SJSA1 (cell line): ENCODE measurements at places on chromosomes 12 and 14.
A peak's percentile ranks its signal among the peaks of the same experiment; 100 is the strongest.

GRCh38 chr12:45244561-45245343 is 28.9 kb downstream of the ANO6 start:
- peaks cover 34% of the 10 kb centered on the region for H3K4me1 ChIP-seq
- H3K27ac ChIP-seq = peak overlapping the region; percentile 79
- no peaks in the 10 kb centered on the region for H3K27me3 ChIP-seq
- no peaks in the 10 kb centered on the region; the same call in 1 of the 2 replicates for H3K36me3 ChIP-seq

- no peak for DNase-seq
- no peaks in the 10 kb centered on the region for H3K27me3 ChIP-seq
- H3K36me3 ChIP-seq = no peaks in the 10 kb centered on the region
- H3K4me1 ChIP-seq = no peaks in the 10 kb centered on the region
Observed at GRCh38 chr12:112898380-112898779, 8.4 kb upstream of the OAS1 start.

- no peaks in the 10 kb centered on the region; the same call in 1 of the 2 replicates for H3K4me1 ChIP-seq
- H3K36me3 ChIP-seq = no peaks in the 10 kb centered on the region
- no peak for DNase-seq
- no peaks in the 10 kb centered on the region for H3K27me3 ChIP-seq
- H3K4me3 ChIP-seq = no peak overlapping the region
Observed at GRCh38 chr14:95360828-95361227, 41.1 kb upstream of the CLMN start.

DNA sequence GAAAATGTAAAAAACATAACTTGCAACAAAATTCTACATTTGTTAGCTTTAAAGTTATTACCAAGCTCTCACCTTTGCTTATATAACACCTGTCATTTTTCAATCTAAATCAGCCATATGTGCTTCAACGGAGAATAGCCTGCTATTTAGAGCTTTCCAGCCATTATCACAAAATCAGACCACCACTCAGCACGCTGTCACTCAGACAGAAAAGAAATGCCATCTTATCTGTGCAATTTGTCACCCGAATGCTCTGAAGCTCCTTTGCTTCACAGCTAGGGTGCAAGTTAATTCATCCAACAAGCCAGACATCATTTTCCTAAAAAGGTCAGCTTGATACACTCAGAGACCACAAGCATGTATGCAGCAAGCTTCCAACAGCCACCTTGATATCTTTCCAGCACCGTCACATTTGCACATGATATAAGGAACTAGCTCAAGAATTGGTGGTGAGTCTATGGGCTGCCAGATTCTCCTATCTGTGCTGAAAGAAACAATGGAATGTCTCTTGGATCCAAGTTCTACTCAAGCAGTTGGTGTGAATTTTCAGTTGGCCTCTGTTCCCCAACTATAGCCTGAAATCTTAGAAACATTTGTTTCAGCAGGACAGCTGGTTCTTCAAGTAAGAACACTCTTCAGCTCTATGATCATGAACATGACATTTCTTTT is 20.0 kb upstream of the IFNG-AS1 start:
- H3K36me3 ChIP-seq = no peaks in the 10 kb centered on the region
- H3K4me3 ChIP-seq = no peak overlapping the region
- no peaks in the 10 kb centered on the region for H3K4me1 ChIP-seq
- DNase-seq = no peak
- H3K27me3 ChIP-seq = no peaks in the 10 kb centered on the region

DNA sequence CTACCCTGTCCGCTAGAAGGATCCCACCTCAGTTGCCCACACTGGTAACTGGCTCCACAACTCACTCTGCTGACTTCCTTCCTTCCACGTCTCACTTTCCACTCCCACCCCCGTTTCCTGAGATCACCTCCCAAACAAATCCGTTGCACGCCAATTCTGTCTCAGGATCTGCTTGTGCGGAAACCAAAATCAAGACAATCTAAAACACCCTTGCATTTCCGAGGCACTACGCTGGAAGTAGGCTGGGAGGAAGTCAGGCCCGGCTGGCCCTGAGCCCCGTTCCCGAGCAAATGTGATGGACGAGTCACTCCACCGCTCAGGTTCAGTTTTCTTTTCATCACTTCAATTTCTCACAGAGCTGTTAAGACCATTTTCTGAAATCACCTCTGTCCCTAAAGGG is 23.1 kb downstream of the ABCB9 start:
- no peak overlapping the region for H3K4me3 ChIP-seq
- H3K27me3 ChIP-seq = no peaks in the 10 kb centered on the region
- no peak for DNase-seq
- H3K36me3 ChIP-seq = peaks cover 5% of the 10 kb centered on the region

- no peaks in the 10 kb centered on the region for H3K36me3 ChIP-seq
- no peak overlapping the region for H3K27ac ChIP-seq
- peak; percentile 4 for DNase-seq
- H3K4me1 ChIP-seq = no peaks in the 10 kb centered on the region
- H3K27me3 ChIP-seq = no peaks in the 10 kb centered on the region
Observed at GRCh38 chr14:41749429-41749828, 142.8 kb downstream of the LRFN5 start.

DNA sequence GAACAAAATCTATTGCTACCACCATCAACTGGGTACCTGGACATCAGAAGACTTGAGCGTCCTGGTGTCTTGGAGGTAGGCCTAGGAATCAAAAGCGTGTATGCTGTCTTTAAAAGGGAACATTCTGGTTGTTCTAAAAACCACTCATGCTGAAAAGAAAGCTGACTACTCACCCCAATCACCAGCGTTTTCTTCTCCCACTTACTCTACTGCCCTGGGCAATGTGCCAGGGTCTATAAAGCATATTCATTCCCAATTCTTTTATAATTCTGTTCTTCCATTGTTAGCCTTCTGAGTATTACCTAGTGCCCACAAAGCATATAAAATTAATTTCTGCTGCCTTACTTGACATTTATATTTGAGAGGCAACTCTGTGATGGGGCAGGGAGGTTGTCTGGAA is 133.4 kb downstream of the KCNA5 start:
- no peak overlapping the region for H3K27ac ChIP-seq
- H3K4me3 ChIP-seq = no peak overlapping the region
- H3K27me3 ChIP-seq = no peaks in the 10 kb centered on the region
- no peaks in the 10 kb centered on the region for H3K36me3 ChIP-seq
- H3K4me1 ChIP-seq = peaks cover 20% of the 10 kb centered on the region

GRCh38 chr14:105043641-105044040 is 21.6 kb downstream of the GPR132 start:
- H3K27me3 ChIP-seq = no peaks in the 10 kb centered on the region
- H3K4me1 ChIP-seq = no peaks in the 10 kb centered on the region
- no peak for DNase-seq

- peaks cover 8% of the 10 kb centered on the region for H3K4me1 ChIP-seq
- no peaks in the 10 kb centered on the region for H3K36me3 ChIP-seq
- no peak for DNase-seq
- peaks cover 26% of the 10 kb centered on the region for H3K27me3 ChIP-seq
- no peak overlapping the region for H3K4me3 ChIP-seq
Observed at GRCh38 chr14:23571701-23572523, 4.3 kb upstream of the AP1G2 start.

DNA sequence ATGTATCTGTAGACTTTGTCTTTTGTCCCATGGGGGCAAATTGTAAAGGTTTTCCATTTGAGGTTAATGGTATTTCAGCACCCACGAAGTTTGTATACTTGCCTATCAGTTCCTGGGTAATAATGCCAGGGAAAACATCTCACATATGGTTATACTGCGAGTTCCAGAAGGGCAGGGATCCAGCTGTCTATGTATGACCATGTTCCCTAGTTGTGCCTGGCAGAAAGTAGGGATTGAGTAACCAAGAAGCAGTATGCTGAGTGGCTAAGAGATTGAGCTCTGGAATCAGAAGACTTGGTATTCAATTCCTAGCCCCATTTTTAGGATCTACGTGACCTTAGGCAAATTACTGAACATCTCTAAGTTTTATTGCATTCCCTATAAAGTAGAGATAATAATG is 173.2 kb upstream of the PWP1 start:
- H3K27ac ChIP-seq = no peak overlapping the region
- no peak overlapping the region for H3K4me3 ChIP-seq
- H3K27me3 ChIP-seq = no peaks in the 10 kb centered on the region; the same call in 1 of the 2 replicates
- peaks cover 12% of the 10 kb centered on the region for H3K4me1 ChIP-seq

GRCh38 chr12:118751355-118751754 is 230.0 kb upstream of the SRRM4 start:
- H3K27me3 ChIP-seq = peaks cover 46% of the 10 kb centered on the region
- no peaks in the 10 kb centered on the region for H3K4me1 ChIP-seq
- no peak overlapping the region for H3K27ac ChIP-seq
- no peak overlapping the region for H3K4me3 ChIP-seq
- DNase-seq = peak; percentile 63

DNA sequence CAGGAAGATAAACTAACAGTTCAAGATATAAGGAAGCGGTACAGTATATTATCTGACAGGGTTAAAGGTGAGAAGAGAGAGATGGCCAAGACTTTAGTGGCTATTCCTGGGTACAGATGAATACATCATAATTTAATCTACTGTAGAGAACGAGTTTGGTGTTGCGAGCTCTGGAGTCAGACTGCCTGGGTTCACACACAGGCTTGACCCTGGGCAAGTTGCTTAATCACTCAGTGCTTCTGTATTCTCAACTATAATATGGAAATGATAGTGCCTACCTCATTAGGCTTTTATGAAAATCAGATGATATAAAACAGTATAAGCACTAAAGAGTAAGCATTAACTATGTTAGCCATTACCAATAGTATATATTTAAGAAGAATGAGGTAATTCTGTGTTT is 3.5 kb downstream of the PPM1H start:
- H3K4me1 ChIP-seq = peaks cover 20% of the 10 kb centered on the region
- no peaks in the 10 kb centered on the region for H3K27me3 ChIP-seq
- H3K4me3 ChIP-seq = no peak overlapping the region
- no peak overlapping the region for H3K27ac ChIP-seq
- no peaks in the 10 kb centered on the region for H3K36me3 ChIP-seq

- H3K27ac ChIP-seq = no peak overlapping the region
- no peak overlapping the region for H3K4me3 ChIP-seq
- H3K4me1 ChIP-seq = no peaks in the 10 kb centered on the region
- H3K36me3 ChIP-seq = no peaks in the 10 kb centered on the region
- H3K27me3 ChIP-seq = no peaks in the 10 kb centered on the region
- DNase-seq = no peak
Observed at GRCh38 chr14:91669867-91670266, 62.0 kb downstream of the CATSPERB start.

- H3K27ac ChIP-seq = no peak overlapping the region
- H3K4me1 ChIP-seq = peaks cover 7% of the 10 kb centered on the region
- H3K4me3 ChIP-seq = no peak overlapping the region
- DNase-seq = no peak
Observed at GRCh38 chr14:59236195-59236594, 47.7 kb downstream of the DAAM1 start.

DNA sequence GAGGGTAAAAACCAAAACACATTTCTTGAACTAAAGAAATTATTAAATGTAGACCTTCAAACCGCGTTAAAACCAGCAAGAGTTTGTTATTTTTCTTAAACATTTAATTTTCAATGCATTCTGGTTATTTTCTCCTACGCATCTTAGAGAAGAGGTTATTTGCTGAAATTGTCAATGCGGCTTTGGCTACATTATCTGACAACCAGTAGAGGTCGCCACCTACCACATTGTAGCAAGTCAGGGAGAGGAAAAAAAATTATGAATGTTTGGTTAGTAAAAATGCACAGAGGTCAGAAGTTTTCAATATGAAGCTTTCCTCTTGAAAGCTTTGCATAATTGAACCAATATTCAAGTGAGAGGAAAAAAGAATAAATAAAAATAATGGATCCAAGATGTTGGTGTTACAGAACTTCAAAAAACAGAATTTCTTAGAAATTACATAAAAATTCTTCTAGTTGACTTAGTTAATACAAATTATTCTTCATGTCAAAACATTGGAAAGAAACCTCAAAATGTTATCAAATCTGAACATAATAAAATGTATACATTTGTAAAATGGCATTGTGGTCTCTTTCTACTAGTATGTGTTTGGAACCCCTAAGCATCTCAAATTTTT is 159.4 kb upstream of the TMTC2 start:
- H3K4me1 ChIP-seq = no peaks in the 10 kb centered on the region
- no peaks in the 10 kb centered on the region for H3K36me3 ChIP-seq
- no peak overlapping the region for H3K4me3 ChIP-seq
- H3K27ac ChIP-seq = no peak overlapping the region
- no peak for DNase-seq

GRCh38 chr12:23911574-23911973 is 37.9 kb downstream of the SOX5 start:
- no peak overlapping the region for H3K27ac ChIP-seq
- H3K27me3 ChIP-seq = no peaks in the 10 kb centered on the region
- DNase-seq = no peak

GRCh38 chr14:62144863-62145262 is 382.6 kb downstream of the SNAPC1 start:
- no peaks in the 10 kb centered on the region for H3K4me1 ChIP-seq
- no peaks in the 10 kb centered on the region for H3K27me3 ChIP-seq
- no peak overlapping the region for H3K4me3 ChIP-seq
- no peaks in the 10 kb centered on the region for H3K36me3 ChIP-seq
- no peak overlapping the region for H3K27ac ChIP-seq

- no peaks in the 10 kb centered on the region for H3K27me3 ChIP-seq
- H3K27ac ChIP-seq = no peak overlapping the region
- no peak for DNase-seq
- no peaks in the 10 kb centered on the region for H3K4me1 ChIP-seq
- no peaks in the 10 kb centered on the region for H3K36me3 ChIP-seq
- H3K4me3 ChIP-seq = no peak overlapping the region
Observed at GRCh38 chr12:70721656-70722357, 84.6 kb upstream of the PTPRB start.

DNA sequence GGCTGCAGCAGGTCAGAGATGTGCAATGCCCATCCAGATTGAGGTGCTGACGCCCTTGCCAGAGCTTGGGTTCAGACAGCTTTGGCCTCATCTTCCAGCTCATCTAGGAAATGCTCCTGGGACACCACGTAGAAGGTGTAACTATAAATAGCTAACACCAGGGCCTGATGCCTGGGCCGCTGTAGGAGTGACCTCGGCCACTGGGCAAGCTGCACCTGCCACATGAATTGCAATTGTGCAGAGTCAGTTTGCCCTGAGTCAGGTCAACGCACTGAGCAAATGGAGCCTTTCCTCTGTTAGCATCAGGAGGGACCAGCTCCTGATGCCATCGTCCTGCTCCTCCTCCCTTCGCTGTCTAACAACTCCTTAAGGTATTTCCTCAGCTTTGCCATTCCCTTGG is 17.4 kb upstream of the DNM1L start:
- no peak overlapping the region for H3K27ac ChIP-seq
- H3K27me3 ChIP-seq = no peaks in the 10 kb centered on the region
- peaks cover 3% of the 10 kb centered on the region; the same call in 1 of the 2 replicates for H3K4me1 ChIP-seq
- H3K36me3 ChIP-seq = no peaks in the 10 kb centered on the region
- no peak for DNase-seq
- no peak overlapping the region for H3K4me3 ChIP-seq

GRCh38 chr12:92938018-92938417 is 8.9 kb upstream of the EEA1 start:
- H3K27ac ChIP-seq = no peak overlapping the region
- peaks cover 10% of the 10 kb centered on the region for H3K4me1 ChIP-seq
- no peak for DNase-seq
- no peaks in the 10 kb centered on the region for H3K27me3 ChIP-seq
- no peak overlapping the region for H3K4me3 ChIP-seq

- no peaks in the 10 kb centered on the region for H3K4me1 ChIP-seq
- H3K36me3 ChIP-seq = no peaks in the 10 kb centered on the region
- H3K27ac ChIP-seq = no peak overlapping the region
- no peaks in the 10 kb centered on the region for H3K27me3 ChIP-seq
- H3K4me3 ChIP-seq = no peak overlapping the region
Observed at GRCh38 chr14:102272392-102272791, 32.6 kb downstream of the MOK start.

- H3K4me3 ChIP-seq = no peak overlapping the region
- H3K27ac ChIP-seq = no peak overlapping the region
- no peaks in the 10 kb centered on the region for H3K4me1 ChIP-seq
- DNase-seq = no peak
- peaks cover 33% of the 10 kb centered on the region for H3K27me3 ChIP-seq
Observed at GRCh38 chr12:4825011-4825858, 84.5 kb upstream of the KCNA1 start.
